Putamen (tissue), 1 donor: ENCODE measurements at places on chromosomes 7 and 10.

DNA sequence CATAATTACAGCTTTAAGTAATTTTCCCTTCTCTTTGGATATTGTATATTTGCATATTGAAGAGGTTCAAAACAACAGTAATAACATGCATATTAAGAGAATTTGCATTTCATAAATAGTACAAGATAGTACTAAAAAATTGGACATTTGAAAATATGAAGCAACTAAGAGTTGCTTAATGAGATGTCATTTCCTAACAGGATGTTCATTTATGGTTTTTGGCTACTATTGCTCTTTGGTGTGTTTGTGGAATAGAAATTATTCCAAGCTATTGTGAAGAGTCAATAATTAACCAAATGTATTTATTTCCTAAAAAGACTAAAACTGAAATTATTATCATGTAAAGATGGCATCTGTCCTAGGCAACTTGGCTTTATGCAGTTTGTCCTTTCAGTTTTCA lies 4.1 kb upstream of the SGCE start:
- DNase-seq = no peak

GRCh38 chr10:24821986-24822385 lies 98.3 kb upstream of the ARHGAP21 start:
- no peak for DNase-seq

- no peak for DNase-seq
Measured at GRCh38 chr7:158995514-158995913, 139.2 kb downstream of the DYNC2I1 start.

- DNase-seq = no peak
Measured at GRCh38 chr7:133020496-133020895, 61.4 kb downstream of the CHCHD3 start.

DNA sequence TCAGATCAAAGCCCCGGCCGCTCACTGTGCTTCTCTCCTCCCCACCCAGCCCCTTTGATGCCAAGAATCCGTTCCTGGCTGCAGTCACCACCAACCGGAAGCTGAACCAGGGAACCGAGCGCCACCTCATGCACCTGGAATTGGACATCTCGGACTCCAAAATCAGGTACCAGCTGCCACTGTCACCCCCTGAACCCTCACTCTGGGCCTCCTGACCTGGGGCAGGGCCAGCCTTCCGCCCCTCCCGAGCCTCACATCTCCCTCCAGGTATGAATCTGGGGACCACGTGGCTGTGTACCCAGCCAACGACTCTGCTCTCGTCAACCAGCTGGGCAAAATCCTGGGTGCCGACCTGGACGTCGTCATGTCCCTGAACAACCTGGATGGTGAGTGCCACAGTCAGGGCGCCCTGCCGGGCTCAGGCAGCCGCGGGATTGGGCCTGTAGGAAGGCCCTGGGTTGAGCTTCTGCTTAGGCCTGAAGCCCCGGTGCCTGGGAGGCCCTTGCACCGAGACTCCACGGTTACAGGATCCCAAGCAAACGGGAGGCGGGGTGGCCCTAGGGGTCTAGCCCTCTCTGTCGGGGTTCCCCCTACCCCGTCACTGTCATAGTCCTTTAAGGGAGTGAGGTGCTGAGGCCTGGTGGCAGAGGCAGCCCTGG lies 10.8 kb downstream of the TMEM120A start:
- DNase-seq = no peak

- DNase-seq = no peak
Measured at GRCh38 chr7:1862560-1862959, 192.5 kb downstream of the ELFN1 start.

GRCh38 chr10:102508506-102508905 lies 4.7 kb downstream of the SUFU start:
- peak; percentile 39 for DNase-seq

GRCh38 chr7:112448381-112448780 lies 1.9 kb upstream of the IFRD1 start:
- no peak for DNase-seq

DNA sequence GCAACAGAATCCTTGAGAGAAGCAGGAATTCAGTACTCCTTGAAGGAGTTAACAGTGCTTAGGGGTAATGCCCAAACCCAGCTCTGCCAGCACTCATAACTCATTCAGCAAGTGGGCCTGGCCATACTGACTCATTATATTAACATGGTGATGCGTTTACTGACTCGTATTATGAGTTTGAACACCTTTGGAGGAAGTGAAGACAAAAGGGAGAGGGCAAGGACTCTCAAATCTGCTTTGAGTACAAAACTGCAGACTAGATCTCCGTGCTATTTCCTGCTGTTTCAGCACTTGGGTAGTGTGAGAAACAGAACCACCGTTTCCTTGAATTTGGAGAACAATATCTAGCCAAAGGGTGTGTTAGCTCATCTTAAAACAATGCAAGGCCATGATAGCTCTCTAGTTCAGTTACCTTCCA lies 30.8 kb downstream of the SLC16A9 start:
- DNase-seq = no peak

DNA sequence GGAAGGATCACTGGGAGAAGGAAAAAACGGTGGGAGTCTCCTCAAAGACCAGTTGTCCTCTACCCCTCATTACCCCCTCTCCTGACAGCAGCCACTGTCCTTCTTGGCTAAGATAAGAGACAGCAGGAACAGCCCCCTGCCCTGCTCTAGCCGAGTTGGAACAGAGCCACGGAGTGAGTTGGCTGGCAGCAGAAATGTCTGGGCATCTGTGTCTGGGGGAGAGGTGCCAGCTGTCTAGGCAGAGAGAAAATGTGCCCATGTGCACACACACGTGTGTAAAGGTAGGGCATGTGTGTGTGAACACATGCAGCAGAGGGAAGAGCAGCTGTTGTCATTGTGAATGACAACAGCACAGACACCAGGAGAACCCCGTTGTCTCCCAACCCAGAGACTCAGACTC lies 9.4 kb upstream of the HILPDA start:
- no peak for DNase-seq

DNA sequence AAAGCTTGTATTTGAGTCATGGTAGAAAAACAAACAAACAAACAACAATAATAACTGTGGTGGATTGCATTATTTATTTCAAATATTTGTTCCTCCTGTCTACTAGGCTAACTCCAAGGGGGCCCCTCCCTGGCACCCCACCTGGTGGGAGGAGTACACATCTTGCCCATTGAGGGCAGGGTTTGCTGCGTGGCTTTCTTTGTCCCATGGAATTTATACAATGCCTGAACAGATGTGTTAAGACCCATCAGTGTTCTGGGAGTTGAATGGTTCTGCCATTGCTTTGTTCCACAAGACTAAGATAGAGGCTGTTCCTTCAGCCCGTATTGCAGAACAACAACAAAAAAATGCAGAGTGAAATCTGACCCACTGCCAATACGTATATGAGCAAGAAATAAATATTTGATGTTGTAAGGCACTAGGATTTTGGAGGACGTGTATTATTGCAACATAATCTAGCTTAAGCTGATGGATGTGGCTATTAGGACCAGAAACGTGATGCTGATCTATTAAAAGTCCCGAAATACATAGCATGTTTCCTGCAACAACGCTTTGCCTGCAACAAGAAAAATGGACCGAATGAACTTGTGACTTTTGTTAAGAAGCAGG lies 119.1 kb upstream of the JCAD start:
- DNase-seq = no peak

DNA sequence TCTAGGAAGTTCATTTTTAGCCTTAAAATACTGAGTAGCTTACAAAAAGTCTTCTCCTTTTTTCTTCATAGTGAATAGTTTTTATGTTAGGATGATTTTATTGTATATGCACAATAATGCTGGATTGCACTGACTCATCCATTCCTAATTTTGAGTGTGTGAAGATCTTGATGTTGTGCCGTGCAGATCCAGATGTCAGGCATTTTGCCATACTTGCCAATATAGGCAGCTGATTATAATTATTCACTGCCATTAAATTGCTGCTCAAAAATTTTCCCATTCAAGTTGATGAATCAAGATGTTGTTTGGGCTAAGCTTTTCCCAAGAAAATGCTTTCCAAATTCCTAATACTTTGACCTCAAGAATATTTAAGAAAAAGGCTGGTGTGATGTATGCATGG lies 218.3 kb downstream of the AHR start:
- DNase-seq = no peak

GRCh38 chr10:35089611-35090161 lies 455 bp downstream of the CUL2 start:
- DNase-seq = peak; percentile 12

DNA sequence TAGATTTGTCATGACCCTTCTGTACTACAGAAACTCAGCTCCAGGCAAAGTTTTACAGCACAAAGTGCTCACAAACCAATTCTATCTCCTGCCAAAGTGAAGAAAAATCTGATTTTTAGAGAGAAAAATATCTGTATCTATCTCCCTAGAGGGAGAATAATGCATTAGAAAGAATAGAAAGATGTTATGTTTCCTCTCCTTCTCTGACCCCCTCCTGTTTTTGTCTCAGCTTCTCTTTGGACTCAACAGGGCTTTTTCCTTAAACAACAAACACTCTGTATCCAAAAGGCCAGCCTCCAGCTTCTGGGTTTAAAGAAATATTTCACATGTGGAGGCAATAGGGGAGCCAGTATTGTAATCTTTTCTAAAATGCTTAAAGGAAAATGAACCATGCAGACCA lies 627.4 kb downstream of the REEP3 start:
- DNase-seq = peak; percentile 9

GRCh38 chr7:756928-757560 lies 30.0 kb upstream of the PRKAR1B start:
- DNase-seq = no peak

GRCh38 chr7:88523645-88524044 lies 217.0 kb upstream of the STEAP4 start:
- DNase-seq = no peak

DNA sequence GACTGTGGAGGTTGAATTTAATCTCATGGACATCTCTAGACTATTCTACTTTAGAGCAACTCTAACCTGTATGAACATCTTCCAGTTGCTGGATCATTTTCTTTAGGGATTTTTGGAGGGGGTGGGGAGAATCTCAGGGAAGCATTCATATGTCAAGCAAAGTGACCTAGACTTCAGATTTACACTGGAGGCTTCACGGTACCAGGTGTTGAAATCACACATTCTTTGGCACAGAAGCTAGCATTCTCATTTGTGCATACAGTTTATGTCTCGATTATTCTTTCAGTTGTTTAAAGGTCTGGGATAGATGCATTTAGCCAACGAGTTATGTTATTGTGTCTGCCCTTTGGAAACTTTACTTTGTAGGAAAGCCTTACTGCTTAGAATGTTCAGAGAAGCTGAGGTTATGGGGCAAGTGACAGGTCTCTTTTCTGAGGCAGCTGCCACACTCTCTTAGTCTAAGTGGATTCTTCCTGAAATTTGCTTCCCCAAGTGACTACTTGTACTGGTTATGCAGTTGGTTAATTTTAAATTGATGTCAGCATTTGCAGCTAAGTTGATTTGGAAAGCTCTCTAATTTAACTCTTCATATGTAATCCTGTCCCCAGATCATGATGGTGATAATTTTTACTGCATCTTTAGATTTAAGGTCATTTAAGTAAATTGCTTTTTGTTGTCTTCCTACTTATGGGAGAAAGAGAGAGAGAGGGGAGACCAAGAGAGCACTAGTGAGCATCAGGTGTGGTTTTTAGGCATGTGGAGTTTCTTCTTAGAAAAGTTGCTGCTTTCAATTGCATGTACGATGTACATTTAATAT lies 153.8 kb downstream of the PRKG1 start:
- DNase-seq = no peak

GRCh38 chr7:50631639-50632038 lies 66.4 kb upstream of the DDC start:
- no peak for DNase-seq

DNA sequence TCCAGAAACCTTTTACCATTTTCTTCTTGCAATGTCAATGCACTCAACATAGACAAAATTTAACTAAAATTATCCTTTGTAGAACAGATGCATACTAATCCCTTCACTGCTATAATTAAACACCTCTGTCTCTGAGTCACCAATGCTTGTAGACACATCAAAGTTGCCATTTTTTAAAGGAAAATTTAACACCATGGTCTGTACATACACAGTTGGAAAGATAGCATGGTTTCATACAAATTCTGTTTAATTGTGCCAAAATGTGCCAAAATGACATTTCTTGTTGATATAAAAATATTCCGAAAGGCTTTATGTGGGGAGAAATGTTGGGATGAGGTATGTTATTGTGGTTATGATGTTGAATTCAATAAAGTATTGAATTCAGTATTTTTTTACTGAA lies 125.8 kb downstream of the NEUROD6 start:
- DNase-seq = no peak

- DNase-seq = no peak
Measured at GRCh38 chr10:1264001-1264400, 207.8 kb downstream of the WDR37 start.

DNA sequence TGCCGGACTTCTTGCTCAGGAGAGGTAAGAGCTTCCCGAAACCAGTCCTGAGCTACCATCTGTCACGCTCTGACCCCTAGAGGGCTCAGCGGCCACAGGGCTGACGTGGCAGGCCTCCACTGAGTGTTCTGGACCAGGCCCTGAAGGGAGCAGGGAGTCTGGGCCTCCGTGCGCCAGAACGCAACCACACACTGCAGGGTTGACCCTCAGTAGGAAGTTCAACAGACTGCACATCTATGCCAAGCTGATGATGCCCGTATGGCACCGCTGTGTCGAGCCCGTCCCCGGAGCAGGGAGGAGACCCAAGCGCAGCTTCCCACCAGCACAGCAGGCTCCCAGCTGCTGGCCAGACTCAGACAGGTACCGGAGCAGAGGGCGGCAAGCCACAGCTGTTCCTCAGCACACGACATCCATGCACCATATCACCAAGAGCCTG lies 39.2 kb downstream of the CAMK2B start:
- DNase-seq = no peak

- DNase-seq = no peak
Measured at GRCh38 chr10:79482304-79482703, 30.0 kb upstream of the EIF5AL1 start.

DNA sequence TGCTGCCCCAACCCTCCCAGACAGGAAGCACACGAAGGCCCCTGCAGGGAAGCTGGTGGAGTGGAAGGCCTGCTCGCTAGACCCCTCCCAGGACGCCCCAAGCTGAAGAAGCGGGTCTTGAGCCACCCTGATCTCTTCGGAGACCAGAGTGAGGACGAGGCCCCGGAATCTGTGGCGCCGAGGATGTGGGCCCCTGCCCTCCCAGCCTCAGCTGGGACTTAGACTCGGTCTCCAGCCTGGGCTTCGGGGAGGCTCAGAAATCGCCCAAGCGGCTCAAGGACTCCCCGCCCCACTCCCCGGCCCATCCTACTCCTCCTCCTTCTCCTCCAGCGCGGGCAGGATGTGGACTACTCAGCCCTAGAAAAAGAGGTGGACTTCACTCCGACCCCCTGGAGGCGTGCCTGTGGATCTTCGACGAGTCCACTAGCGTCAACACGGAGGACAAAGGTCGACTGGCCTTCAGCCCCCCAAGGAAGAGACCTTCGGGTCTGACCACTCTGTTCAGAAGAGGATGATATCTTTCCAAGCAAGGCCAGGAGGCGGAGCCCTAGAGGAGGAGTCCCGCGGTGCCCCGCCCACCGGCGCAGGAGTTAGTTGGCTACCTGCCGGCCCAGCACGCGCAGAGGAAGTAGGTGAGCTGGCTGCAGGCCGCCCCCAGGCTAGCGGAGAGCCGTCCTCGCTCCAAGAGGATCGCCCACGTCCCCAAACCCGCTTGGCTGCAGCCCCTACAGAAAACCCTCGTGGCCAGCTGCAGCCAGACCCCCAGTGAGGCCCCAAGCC lies 21.9 kb upstream of the LANCL2 start:
- no peak for DNase-seq
